Heart right ventricle (tissue), 16 donors: ENCODE measurements at places on chromosomes 1 and 21. TPM values are rescaled to one million over a fixed set of nuclear protein-coding genes. Genes with fewer than 3 reads are reported as not detected.

- DNase-seq, result no peak
- H3K4me3 ChIP-seq, result no peak overlapping the region
- peaks cover 92% of the 10 kb centered on the region for H3K4me1 ChIP-seq
- no peaks in the 10 kb centered on the region for H3K27me3 ChIP-seq
Measured at GRCh38 chr1:155966750-155967149, 11.6 kb downstream of the ARHGEF2 start.

DNA sequence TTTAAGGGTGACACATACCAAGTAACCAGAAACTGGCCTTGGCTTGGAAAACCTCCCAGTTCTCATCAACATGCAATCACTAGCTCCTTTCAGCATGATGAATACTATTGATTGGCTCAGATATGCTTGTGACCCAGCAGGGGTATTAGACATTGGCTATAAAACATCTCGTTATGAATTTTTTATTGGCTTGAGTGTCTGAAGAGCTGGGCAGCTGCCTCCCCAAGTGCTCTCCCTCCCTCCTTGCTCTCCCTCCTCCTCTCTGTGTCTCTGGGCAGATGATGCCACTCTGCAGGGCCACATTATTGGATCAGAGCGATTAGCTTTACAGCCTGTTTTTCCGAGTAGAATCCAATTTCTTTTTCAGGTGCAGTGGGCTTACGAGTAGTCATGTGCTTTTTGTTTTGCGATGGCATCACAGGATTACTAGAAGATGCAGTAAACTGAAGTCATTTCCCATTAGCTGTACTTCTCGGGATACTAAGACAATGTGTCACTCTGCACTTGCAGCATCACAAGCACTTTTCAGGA lies 79.3 kb upstream of the ATF3 start:
- no peak overlapping the region for H3K27ac ChIP-seq
- H3K36me3 ChIP-seq, result no peaks in the 10 kb centered on the region

DNA sequence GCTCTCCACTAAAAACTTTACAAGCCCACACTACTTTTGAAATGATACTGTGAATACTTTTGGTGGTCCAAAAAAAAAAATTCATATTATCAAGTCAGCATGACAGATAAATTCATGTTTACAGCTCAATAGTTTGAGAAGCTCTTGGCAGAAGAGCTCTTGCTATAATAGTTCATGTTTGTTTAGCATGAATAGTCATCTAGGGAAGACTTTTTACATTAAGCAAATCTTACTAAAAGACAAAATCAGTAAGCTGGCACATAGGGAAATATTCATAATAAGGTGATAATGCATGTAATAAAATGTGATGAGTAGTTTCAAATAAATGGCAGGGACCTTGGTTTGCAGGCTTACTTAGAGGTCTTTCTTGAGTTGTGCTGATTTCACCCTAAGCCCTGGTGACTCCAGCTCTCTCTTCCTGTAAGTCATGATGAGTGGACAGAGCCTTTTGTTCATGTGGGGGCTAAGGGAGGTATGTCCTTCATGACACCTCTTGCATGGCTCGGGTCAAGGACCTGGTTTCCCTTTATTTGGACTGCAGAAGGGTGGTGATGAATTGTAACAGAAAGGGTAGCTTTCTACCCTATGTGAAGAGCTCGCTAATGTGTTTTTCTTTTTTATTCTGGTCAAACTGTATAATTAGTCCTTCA lies 166.7 kb downstream of the GABPA start:
- no peaks in the 10 kb centered on the region for H3K4me1 ChIP-seq
- H3K27ac ChIP-seq, result no peak overlapping the region
- H3K4me3 ChIP-seq, result no peak overlapping the region
- no peaks in the 10 kb centered on the region for H3K36me3 ChIP-seq
- no peak for DNase-seq

DNA sequence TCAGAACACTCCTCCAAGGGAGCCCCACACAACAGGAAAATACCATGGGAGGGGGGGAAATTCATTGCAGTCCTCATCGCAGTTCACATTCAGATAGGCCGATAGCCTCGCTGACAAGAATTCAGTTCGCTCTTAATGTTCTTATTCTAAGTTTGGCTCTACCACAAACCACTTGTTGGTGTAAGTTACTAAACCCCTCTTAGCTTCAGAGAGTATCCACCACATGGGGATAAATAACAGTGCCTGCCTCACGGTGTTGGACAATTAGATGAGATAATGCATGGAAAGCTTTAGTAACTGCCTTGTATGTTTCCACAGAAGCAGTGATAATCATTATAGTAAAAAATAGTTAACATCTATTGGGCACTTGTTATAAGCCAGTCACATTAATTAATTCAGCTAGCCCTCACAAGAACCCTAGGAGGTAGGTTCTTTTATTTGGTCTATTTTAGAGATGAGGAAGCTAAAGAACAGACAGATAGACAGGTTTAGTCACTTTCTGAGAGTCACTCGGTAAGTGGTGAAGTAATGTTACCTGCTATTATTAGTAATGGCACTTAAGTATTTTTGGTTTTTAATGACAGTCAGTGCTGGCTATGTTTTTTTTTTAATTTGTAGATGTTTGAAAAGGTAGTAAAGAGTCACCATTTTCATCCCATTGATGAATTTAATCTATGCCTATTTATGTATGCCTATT lies 10.1 kb downstream of the VAV3 start:
- H3K36me3 ChIP-seq, result no peaks in the 10 kb centered on the region
- H3K4me3 ChIP-seq, result no peak overlapping the region
- H3K27me3 ChIP-seq, result no peaks in the 10 kb centered on the region
- peaks cover 26% of the 10 kb centered on the region for H3K4me1 ChIP-seq
- no peak for DNase-seq

The OR2L3 gene
- polyA plus RNA-seq, result not detected

The ALG14 gene
- polyA plus RNA-seq, result 1.1 TPM

The PPFIA4 gene
- polyA plus RNA-seq, result 8.1 TPM

The DEGS1 gene
- 33.2 TPM for polyA plus RNA-seq
